Memory B cell (primary cell): ENCODE measurements at places on chromosomes 1 and 21.

- no peak for DNase-seq
Measured at GRCh38 chr1:211518330-211519289, 26.6 kb upstream of the RD3 start.

DNA sequence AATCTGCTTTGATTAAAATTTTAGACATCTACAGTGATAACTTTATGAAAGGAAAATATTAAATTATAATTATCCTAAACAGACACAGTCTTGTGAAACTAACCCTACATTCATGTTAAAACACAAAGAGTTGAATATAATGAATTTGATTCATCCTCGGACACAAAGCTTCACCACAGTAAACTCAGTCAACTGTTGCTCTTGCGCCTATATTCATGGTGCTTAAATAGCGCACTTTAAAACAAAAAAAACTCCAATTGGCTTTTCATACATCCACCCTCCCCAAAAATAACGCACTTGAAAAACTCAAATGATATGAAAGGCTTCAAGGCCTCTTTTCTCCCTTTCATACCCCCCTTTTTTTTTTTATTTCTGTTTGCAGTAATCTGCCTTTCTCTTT is 260.3 kb downstream of the FAF1 start:
- no peak for DNase-seq

GRCh38 chr1:30106125-30106524 is 617.3 kb downstream of the MATN1 start:
- DNase-seq, result no peak

- no peak for DNase-seq
Measured at GRCh38 chr1:216640100-216640499, 83.1 kb downstream of the ESRRG start.

GRCh38 chr1:2965676-2966075 is 55.6 kb upstream of the ACTRT2 start:
- no peak for DNase-seq

DNA sequence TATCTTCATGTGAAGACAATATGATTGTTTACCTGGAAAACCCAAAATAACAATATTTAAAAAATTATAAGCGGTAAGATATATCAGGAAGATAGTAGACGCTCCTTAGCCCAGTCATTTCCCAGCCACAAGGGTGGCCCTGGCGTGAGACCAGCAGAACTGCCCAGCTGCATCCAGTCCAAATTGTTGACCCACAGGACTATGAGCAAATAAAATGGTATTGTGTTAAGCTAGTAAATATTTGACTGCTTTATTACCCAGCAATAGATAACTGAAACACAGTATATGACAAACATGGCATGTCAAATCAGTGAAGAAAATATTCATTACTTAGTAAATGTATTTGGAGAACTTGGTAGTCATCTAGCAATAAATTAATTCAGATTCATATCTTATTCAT is 294.3 kb upstream of the SPAG17 start:
- DNase-seq, result no peak

DNA sequence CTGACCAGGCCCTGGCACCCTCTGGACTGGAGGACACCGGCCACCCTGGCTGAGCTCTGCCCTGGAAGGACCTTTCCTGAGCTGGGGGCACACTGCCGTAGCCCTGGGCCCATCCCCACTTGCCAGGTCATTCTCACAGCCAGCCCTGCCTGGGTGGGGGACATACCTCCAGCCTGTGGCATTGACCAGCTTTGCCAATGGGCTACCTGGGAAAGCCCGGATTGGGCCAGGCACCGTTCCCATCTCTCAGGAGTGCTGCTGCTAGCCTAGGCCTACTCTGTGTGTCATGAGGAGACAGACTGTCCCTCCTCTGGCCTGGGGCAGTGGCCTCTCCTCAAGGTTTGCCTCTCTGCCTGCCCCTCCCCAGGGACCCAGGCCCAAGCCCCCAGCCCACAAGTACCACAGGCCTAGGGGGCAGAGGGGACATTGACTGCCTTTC is 40.0 kb downstream of the COQ8A start:
- no peak for DNase-seq

DNA sequence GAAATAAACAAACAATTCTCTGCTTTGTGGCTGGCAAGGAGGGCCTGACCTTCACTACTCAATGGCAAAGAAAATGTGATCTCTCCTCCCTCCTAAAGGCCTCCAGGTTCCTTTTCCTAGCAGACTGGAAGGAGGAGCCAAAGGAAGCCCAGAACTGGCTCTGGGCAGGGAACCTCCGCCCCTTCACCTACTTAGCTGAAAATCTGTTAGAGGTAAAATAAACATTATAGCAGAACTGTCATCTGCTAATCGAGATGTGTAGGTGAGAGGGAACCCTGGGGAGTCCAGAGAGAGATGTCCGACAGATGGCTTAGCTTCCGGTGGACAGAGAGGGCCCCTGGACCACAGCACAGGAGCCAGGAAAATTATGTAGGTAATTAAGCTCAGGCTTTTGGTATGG is 75.2 kb upstream of the KCNA3 start:
- no peak for DNase-seq

DNA sequence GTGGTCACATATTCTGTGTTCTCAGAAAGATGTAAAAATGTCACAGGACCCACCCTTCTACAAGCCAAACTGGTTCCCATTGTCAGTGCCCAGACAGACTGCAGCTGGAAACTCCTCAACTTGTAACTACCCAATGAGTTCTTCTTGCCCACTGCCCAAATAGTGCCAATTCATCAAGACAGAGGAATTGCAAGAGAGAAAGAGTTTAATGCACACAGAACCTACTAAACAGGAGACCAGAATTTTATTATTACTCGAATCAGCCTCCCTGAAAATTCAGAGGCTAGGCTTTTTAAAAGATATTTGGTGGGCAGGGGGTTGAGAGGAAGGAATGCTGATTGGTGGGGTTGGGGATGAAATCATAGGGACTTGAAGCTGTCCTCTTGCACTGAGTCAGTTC is 184.1 kb downstream of the URB2 start:
- no peak for DNase-seq

DNA sequence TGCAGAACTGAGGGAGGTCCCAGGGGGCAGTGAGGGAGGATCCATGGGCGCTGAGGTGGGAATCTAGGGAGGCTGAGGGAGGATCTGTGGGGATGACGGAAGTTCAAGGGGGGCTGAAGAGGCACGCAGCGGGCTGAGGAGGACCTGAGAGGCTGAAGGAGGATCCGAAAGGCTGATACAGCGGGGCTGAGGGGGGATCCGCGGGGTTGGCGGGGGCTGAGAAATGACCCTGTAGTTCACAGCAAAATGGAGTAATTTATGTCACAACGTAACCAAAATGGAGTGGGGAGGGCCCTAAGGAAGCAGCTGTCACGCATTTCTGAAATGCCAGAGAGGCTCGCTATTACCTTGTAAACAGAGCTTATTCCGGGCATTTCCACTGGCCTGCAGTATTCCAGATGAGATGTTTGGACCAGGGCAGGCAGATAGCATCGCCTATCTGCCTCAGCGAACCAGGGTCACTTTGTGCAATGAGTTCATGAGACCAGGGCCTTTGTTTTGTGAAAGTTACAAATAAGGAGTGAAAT is 926 bp upstream of the MRPL55 start:
- no peak for DNase-seq

DNA sequence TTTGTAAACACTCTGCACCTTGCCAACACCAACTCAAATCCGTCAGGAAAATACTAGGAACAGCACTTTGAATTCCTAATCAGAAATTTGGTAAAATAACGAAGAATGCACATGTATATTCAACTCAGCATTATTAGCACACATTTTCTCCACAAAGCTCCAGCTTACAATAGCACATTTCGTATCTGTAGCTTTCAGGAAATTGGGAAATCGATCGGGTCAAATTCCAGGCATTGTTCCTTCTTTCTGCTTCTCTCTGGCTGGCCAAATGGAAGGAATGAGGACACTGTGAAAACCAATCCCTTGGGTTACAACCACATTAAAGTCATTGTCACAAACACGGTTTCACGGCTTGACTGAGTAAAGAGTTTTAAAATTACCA is 58.6 kb downstream of the NPHP4 start:
- no peak for DNase-seq

DNA sequence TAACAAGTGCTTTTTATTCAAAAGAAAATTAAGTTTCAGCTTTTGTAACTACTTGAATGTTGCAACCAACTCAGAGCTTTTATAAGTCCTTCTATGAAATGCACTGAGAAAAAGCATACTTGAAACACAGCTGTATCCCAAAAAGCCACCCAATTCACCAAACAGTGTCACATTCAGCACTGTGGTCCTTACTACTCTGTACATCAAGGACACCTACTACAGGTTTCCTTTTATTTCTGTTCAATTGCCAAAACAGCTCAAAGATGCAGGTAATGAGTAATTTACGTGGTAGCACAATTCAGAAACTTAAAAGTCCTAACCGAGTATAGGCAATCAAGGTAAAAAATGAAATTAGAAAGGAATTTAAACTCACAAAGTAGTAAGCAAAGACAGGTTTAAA is 2.5 kb downstream of the EIF4G3 start:
- no peak for DNase-seq

- no peak for DNase-seq
Measured at GRCh38 chr1:182996816-182997215, 26.4 kb upstream of the LAMC1 start.

DNA sequence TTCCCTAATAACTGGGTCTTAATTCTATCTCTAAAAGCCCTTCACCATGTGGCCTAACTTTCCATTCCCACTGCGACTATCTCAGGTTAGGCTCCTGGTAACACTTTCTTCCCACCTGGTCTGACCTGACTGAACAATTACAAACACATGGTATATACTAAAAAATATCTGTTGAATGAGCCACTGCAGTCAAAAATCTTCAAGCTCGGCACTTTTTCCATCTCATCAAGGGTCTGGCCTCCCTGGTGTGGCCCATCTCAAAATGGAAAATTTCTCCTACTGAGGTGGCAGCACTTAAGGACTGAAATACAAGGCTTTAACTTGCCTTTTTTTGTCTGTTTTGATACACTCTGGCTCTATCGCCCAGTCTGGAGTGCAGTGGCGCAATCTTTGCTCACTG is 48.3 kb downstream of the BCAR3 start:
- no peak for DNase-seq

DNA sequence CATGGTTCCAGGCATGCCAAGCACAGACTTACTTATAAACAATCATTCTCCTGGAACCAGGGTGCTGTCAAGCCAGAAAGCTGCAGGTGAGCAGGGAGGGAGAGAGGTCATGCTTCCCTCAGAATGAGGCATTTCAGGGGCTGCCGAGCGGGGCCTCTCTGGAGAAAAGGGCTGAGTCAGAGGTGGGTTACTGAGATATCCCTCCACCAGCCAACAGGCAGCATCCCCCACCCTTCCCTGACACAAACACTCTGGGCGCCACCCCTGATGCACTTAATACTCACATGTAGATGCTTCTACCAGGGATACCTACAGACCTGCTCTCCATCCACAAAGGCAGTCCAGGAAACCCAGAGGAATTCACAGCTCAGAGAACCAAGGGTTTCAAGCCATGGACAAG is 13.1 kb downstream of the STK40 start:
- no peak for DNase-seq

- no peak for DNase-seq
Measured at GRCh38 chr1:157091668-157092273, 7.8 kb downstream of the ETV3L start.

DNA sequence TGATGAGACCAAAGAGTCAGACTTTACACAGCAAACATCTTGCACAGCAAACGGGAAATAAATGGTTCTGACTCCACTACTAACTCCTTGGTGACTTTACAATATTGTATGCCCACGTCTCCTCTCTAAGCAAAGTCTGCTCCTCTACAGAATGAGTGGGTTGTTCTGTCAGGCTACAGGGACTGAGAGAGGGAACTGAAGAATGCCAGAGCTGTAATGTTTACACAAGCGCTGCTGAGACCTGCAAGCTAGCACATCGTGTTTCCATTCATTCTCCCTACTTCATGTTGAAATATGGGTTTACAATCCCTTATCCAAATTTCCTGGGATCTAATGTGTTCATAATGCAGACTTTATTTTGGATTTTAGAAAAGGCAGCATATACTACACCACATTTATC is 15.9 kb downstream of the DAB1 start:
- DNase-seq, result no peak

DNA sequence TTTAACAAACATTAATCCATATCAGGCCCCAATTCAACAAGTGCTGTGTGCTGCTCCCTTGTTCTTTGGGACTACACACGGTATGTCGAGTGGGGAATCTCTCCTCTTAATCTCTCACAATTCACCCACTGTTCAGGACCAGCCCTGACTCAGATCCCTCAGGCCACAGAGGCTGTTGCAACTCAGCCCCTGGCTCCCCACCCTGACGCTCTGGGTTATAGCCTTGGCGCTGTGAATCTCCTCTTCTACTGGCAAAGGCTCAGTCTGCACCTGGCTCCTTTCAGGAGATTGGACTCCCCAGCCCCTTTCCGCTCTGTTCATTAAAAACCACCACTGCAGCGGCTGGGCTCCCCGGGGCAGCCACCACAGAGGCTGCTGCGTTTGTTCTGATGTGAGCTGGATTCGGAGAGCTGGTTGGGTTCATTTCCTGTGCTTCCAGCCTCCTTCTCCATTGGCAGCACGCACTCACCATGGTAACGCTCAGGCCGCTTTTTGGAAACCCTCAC is 13.0 kb downstream of the CAPN8 start:
- DNase-seq, result no peak

- DNase-seq, result no peak
Measured at GRCh38 chr1:11740258-11741192, 4.6 kb downstream of the AGTRAP start.

DNA sequence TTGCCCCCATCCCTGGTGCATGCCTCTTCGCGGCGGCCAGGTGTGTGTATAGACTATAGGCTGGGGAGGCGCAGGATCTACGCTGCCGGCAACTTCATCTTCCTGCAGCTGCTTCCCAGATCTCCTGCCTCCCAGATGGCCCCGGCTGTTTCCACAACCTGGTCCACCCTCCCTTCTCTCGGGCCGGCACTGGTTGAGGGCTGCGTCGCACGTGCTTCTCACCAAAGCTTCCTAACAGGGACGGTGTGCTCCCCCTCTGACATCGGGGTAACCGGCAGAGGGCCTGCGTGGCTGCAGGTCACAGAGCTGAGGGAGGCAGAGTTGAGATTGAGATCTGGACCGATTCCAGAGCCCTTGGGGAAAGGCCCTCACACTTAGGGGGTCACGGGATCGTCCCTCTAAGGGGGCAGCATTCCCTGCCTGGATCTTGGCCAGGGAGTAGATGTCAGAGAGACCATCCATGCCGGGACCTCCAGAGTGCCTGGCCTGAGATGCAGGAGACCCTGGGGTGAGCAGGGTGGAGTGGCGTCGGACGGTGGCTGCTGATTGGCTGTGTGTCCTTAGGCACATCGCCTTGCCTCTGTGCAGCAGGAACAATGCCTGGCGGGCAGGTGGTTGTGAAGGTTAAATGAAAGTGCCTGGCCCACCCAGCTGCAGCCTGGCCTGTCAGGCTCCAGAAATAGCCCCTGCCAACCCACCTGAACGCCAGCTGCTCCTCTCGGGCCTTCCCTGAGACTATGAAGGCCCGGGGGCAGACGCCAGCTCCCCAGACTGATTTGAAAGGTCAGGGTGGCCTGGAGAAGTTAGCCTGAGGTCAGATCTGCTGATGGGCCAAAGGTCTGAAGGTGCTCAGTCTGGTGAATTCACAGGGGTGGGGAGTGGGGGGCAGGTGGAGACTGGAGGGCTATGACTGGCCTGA is 6.1 kb upstream of the MASP2 start:
- no peak for DNase-seq
